Caudate nucleus (tissue), 63 donors: ENCODE measurements at places on chromosomes 7 and 10.

DNA sequence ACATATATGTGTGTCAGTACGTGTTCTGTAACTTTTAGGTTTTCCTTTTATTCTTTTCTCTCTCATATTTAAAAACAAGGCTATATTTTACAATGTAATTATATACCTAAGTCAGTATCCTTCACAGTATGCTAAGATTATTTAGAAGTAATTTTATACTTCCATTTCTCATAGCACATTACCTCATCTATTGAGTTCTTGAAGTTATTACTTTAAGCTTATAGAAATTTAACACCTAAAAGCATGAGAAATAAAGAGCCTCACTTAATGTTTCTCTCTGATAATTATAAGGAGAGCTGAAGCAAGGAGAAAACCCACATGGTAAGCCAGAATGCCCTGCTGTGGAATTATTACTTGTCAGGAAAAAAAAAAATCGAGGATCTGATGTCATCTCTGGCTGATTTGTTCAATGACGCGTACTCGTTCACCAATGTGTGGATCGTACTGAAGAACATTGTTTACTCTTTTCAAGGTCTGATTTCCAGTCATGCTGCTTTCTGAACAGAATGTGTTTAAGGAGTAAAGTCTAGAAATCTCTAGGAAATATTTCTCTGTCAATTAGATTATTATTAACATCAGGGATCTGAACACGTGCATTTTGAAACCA lies 21.9 kb downstream of the CACNB2 start:
- no peak for DNase-seq

GRCh38 chr7:82109288-82109687 lies 334.3 kb downstream of the CACNA2D1 start:
- no peak for DNase-seq

- DNase-seq, result no peak
These were observed 10.3 kb downstream of the MNX1 start for GRCh38 chr7:156999958-157000726.

GRCh38 chr7:20280475-20281351 lies 50.0 kb upstream of the ITGB8 start:
- DNase-seq, result no peak

DNA sequence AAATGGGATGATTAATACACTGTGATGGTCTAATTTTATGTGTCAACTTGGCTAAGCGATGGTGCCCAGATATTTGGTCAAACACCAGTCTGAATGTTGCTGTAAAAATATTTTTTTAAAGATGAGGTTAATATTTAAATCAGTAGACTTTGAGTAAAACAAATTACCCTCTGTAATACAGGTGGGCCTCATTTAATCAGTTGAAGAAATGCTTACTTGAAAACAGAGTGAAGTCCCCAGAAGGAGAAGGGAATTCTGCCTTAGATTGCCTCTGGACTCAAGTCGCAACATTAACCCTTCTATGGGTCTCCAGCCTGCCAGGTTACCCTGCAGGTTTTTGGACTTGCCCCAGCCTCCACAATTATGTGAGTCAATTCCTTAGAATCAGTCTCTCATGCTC lies 49.8 kb upstream of the AGK start:
- DNase-seq, result no peak

- no peak for DNase-seq
These were observed 97.1 kb downstream of the GNAI1 start for GRCh38 chr7:80231707-80232106.

GRCh38 chr7:129167817-129168216 lies 20.6 kb upstream of the SMO start:
- no peak for DNase-seq

- DNase-seq, result no peak
These were observed 17.4 kb downstream of the TRIM8 start for GRCh38 chr10:102661658-102662028.

DNA sequence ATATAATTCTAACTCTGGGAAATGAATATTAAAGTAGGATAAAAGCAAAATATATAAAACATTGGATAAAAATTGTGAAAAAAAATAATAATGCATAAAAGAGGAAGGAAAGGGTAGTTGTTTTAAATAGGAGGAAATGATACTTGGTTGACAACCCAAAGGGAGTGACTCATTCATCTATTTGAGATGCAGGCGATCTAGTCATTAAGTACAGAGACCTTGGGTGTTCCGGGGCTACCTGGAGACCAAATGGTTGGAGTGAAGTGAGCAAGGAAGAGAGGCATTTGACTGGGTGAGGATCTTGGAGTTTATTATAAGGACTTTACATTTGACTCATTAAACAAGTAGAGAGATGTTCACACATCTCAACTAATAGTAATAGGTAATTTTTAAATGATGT lies 111.0 kb downstream of the LRRTM3 start:
- DNase-seq, result no peak

GRCh38 chr7:87877366-87878040 lies 1.2 kb downstream of the DBF4 start:
- DNase-seq, result no peak

DNA sequence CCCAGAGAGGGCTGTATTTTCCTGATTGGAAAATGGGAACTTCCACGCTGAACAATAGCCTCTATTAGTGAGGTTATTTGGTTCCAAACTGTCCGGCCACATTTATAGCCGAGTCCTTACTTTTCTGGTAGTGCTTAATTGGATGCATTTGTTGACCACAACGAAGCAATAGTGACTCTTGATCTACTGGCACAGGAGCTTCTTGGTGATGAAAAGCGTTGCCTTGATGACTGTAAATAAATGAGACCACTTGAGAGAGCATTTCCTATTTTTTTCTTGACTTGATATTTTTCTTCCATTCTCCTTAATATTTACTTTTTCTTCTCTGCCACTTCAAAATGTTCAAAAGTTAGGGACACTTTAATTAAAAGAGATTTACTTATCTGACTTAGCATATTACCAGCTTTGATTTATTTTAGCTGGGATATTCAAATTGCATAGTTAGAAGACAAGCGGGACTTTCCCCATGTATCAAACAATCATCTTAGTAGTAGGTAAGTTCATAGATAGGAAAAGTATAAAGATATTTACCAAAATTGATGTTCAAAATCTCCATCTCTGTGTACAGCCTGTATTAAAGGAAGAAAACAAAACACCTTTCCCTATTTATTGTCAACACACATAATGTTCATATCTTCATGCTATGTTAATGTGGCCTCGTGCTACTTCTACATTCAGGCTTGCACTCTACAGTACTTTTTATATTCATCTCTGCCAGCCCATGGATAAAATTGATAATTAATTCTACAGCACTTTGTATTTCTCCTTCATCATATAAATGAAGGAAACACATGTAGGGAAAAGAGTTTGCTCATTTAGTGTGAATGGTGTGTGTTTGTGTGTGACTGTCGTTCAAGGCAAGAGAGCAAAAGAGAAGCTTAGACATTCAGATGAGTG lies 5.1 kb upstream of the SP8 start:
- DNase-seq, result no peak

DNA sequence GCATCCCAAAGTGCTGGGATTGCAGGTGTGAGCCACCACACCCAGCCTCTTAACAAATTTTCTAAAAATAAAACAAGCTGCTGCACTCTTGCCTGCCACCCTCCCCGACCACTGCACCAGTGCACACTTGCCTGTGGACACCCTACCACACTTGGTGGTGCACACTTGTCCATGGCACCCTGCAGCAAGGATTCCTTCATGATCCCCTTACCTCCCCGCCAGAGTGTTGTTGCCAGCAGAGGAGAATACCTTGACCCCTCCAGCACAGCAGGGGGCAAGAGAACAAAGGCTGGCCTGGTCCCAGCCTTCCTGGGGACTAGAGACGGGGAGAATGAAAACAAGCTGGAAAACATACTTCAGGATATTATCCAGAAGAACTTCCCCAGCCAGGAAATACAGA lies 65.9 kb upstream of the KCND2 start:
- DNase-seq, result no peak

DNA sequence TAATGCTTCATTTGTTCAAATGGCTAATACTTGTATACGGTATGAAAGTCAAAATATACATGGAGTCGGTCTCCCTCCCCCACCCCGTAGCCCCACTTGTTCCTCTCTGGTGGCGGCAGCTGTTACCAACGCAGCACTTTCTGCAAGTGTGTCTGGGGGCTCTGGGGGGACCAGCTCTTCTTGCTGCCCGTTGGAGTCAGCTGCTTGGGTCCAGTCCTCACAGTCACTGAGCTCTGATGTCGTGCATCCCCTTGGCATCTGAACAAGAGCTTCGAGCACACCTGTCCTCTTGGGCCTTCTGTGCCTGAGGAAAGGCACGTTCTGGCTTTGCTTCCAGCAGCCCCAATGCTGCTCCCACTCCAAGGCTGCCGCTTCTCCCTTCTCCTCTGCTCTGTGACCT lies 493.1 kb downstream of the PLXNA4 start:
- no peak for DNase-seq

DNA sequence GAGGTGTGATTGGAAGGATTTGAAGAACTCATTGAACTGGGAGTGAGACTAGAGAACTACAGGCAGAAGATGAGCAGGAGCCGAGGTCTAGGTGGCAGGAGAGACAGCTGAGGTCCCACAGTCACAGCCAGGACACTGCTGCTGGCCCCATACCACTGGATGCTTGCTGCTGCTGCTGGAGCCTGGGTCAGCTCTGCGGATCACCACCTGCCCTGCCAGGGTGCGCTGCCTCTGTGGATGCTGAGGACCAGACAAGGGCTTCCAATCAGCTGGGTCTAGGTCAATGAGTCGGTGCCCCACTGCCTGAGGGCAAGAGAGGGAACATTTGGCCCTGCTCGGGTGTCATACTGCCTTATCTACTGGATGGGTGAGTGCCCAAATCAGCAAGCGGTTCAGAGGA lies 94.4 kb downstream of the FRMD4A start:
- no peak for DNase-seq

- no peak for DNase-seq
These were observed 148.6 kb downstream of the ELFN1 start for GRCh38 chr7:1818575-1819258.

DNA sequence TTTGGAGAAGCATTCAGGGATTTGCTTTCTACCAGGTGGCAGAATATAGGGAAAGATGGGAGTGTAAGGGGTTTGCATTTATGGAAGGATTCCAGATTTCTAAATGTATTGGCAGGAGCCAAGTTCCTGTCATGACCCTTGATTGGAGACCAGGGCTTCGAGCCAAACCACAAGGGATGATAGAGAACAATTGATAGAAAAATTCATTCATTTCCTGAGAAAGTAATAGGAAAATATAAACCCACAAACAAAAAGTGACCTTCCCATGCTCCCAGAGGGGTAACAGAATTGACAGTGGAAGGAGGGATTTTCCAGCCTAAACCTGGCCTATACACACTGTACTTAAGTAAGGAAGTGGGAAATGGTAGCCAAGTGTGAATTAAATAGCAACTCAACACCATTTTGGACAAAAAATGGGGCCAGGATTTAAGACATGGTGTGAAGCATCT lies 22.4 kb upstream of the IFIT2 start:
- no peak for DNase-seq

DNA sequence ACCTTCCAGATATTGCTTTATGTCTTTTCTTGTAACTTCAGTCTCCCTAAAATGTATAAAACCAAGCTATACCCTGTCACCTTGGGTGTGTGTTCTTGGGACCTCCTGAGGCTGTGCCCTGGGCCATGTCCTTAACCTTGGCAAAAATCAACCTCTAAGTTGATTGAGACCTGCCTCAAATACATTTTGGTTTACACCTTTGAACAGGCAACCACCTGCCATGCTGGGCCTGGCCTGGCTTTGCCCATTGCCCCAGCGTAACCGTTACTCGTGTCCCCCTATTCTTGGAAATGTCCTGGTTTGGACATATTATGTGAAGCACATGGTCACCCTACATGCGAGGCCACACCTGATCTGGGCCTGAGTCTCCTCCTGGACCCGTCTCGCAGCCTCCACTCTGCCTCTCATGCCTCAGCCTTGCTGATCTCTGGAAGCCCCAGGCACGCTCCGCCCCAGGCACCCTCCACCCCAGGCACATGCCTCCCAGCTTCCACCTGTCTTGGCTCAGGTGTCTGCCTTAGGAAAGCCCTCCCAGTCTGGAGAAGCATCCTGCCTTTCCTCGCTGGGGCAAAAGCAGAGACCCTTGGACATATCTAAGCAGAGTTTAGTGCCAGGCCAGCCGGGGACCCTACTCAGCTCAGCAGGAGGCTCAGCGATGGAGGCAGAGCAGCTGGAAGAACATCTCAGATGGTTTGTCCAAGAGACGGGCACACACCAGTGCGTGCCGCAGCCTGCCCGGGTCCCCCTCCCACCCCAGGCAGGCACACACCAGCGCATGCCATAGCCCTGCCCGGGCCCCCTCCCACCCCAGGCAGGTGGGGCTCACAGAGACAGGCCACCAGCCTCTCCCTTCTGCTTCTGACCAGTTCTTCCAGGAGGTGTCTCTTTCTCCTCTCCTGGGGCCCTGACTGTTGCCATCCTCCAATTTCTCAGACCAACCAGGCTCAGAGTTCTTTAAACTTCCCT lies 4.0 kb upstream of the VIPR2 start:
- DNase-seq, result no peak

DNA sequence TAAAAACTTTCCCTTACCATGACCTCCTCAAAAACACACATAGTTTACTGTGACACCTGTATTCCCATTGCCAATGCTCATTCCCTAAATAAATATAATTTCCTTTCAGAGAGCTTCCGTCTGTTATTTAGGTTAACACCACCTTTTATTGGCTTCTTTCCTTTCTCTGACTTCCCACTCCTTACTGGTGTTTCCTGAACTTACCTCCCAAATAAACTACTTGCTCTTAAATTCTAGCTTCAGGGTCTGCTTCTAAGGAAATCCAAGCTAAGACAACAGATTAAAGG lies 67.4 kb upstream of the ZNF746 start:
- DNase-seq, result no peak

GRCh38 chr7:150425670-150426069 lies 24.8 kb upstream of the GIMAP8 start:
- DNase-seq, result no peak

GRCh38 chr7:45181286-45181960 lies 23.8 kb downstream of the RAMP3 start:
- no peak for DNase-seq

GRCh38 chr10:112979927-112980326 lies 29.9 kb downstream of the TCF7L2 start:
- DNase-seq, result no peak

DNA sequence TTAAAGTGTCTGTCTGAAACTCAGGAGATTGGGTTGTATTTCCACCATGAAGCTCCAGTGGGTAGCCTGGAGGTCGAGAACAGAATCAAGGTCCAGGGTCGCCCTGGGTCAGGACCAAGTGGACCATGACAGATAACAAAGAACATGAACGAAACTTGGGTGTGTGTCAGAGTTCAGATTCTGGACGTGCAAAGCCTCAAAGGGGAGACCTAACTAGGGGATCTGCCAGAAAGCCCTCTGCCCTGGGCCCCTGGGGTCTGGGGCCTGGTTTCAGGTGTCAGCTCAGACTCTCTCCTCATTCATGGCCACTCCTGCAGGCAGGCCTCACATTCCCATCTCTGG lies 1.6 kb downstream of the RASSF4 start:
- no peak for DNase-seq

- no peak for DNase-seq
These were observed 7.4 kb downstream of the TMEM248 start for GRCh38 chr7:66928388-66928787.

GRCh38 chr10:86044029-86044428 lies 322.6 kb downstream of the GRID1 start:
- DNase-seq, result no peak
